ENCODE measurements at places on chromosomes 7 and 10.

DNA sequence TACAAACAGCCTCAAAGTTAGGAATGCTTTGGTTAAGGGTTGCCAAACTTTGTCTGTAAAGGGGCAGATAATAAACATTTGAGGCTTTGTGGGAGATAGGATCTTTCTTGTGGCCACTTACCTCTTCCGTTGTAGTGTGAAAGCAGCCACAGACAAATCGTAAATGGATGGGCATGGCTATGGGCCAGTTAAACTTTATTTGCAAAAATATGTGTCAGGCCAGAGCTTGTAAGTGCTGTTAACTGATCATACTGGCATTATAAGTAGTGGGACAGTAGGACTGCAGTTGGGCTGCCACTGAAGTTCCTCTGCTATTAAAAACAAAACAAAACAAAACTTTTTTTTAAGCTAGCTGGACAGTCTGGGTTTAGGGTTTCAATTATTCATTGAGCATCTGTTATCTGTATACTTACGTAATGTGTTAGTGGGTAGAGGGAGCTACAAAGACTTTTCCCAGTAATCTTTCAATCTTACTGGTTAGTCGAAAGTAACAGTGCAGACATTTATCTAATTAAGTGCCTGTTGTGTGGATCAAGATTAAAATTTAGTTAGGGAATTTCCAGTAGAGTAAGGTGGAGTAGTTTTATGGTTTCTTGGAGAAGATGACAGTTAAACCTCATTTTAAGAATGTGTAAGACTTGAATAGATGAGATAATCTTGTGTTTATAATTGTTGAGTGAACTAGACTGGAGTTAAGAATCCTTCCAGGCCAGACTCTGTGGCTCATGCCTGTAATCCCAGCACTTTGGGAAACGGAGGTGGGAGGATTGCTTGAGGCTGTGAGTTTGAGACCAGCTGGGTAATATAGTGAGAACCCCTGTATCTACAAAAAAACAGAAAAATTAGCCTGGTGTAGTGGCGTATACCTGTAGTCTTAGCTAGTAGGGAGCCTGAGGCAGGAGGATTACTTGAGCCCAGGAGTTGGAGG lies 100.1 kb downstream of the BTRC start:
- no peak for DNase-seq

DNA sequence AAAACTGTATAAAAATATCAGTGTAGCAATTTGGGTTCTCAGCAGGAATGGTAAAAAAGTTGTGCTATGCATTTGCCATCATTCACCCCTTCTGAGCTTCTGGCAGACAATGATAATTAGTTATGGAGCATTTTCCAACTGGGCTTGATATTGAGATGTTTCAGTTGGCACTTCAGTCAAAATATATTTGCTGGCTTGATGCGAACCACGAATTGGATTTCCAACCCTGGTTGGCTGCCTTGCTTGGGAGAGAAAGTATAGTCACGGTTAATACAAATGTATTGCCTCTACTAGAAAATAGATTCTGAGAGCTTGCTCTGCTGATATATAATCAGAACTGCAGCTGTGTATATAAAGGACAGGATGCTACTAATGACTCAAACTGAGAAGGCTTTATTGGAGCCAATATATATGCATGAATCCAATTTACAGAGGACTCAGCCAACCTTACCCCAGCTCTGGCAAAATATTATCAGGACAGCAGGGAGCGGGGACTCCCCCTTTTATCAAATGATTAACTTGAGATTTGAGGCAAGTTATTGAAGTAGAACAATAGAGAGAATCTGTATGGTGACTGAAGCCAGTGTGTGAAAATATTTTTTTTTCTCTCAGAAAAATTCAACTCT lies 219.8 kb upstream of the SMIM30 start:
- DNase-seq: no peak

DNA sequence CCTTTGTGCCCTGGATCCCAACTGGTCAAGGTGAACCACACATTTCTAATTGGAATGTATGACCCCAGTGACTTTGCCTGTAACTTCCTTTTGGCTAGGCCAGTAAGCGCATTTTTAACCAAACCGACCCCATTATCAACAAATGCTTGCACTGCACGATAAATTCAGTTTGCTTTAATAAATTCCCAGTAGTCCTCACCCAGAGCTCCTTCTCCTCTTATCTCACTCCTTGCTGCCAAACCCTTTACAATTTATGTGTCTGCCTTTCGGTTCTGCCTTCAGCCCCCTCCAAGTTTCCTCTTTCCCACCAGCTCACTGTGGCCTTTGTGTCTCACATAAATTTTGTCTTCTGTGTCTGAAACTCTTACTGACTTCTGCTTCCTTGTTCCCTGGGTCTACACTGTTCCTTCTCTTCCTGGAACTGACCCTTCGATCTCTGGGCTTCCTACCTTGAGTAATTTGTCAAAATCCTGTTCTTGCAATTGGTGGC lies 59.0 kb downstream of the TBXAS1 start:
- no peak for DNase-seq

DNA sequence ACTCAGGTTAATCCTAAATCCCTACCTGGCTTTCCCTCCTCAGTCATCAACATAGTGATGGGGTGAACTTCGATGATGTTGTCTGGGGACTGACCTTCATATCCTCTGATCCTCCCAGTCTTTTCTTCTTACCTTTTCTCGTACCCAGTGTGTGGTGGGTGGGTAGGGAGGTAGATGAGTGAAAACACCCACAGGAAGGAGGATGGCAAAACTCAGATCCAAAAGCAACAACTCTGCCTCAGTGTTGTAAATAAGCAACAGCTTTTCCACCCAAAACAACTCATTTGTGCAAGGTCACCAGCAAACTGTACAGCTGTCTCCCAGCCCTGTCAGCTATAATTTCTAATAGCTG lies 38.6 kb downstream of the VOPP1 start:
- DNase-seq: no peak

DNA sequence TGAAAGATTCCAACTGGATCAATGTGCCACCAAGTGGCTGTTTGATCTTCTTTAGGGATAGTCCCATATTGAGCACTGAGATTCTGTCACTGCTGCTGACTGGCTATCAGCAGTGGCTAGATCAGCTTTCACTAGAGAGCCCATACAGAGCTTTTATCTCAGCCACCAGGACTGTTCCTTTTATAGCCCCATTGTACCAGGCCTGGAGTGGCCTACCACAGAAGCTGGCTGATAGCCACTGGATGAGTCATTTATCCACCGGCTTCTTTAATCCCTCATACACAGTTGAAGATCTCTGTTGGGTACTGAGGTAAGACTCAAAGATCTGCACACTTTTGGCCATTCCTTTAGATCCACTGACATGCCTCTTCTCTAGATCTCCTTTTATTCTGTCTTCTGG lies 1101.1 kb downstream of the SORCS3 start:
- no peak for DNase-seq

- DNase-seq: no peak
These were observed 567.4 kb upstream of the PCDH15 start for GRCh38 chr10:55368467-55368866.

GRCh38 chr10:93106631-93107072 lies 33.0 kb downstream of the CYP26A1 start:
- no peak for DNase-seq

- no peak for DNase-seq
These were observed 5.3 kb downstream of the POLR2J start for GRCh38 chr7:102473271-102473991.

DNA sequence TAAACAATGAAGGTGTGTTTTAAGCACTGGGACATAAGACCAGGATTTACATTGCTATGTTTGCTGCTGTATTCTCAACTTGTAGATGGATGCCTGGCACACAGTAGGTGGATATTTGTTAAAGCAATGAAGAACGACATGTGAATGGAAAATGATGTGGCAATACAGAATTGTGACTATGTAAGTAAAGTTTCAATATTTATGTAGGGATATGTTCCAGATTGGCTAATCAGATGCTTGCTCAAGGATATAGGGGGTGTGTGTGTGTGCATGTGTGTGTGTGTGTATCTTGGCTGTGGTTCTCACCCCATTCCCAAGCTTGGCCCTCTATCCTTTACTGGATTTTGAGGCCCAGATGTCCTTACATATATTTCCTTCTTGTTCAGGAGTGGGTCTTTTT lies 42.7 kb upstream of the LAMB1 start:
- DNase-seq: no peak

DNA sequence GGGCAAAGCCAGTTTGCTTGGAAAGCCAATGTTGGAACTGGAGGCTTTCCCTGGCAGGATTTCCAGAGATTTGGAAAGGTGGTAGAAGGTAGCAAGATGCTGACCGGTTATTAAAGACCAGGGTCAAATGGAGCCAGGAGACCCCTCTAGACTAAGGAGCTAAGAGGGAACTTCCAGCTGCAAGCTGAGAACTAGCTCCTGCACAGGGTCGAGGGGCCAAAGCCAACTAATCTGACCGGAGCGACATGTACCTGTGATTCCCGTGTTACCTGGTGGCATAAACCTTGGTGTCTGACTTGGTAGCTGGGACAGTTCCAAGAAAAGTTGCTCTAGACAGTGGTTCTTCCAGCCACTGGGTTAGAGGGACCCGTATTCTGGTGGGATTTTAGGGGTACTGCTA lies 41.8 kb downstream of the SPDYE5 start:
- no peak for DNase-seq

- DNase-seq: no peak
These were observed 368.6 kb downstream of the TNS3 start for GRCh38 chr7:47213276-47213675.

DNA sequence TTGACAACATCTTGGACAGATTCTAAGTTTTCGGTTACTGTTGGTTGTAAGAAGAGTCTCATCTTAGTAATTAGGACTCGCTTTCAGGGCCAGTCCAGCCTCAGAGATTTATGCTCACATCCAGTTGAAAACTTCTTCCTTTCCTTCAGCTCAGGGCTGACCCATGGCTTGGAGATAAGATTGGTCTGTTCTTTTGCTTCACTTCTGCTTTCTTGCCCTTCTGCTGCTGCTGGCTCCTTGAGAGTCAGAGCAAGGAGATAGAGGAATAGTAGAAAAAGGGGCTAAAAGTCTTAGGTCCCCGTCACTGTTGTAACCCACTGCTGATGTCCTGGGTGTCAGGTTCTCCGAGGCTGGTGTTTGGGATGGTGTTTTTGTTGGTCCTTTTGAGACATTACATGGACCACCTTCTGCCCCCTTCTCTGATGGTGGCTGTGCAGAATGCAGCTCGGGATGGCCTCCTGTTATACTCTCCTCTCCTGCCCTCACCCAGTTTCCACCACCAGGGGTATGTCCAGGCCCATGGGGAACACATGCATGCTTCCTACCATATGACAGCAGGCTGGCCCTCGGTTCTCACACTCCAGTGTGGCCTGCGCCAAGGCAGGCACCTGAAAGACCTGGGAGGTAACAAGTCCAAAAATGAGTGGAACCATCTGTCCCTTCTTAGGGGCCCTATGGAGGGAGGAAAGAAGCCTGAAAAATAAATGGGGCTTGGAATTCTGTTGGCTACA lies 67.8 kb upstream of the PCBD1 start:
- DNase-seq: no peak

All from left renal pelvis (tissue), 4 donors.